D721Med (cell line): ENCODE measurements at places on chromosomes 1 and 21.

DNA sequence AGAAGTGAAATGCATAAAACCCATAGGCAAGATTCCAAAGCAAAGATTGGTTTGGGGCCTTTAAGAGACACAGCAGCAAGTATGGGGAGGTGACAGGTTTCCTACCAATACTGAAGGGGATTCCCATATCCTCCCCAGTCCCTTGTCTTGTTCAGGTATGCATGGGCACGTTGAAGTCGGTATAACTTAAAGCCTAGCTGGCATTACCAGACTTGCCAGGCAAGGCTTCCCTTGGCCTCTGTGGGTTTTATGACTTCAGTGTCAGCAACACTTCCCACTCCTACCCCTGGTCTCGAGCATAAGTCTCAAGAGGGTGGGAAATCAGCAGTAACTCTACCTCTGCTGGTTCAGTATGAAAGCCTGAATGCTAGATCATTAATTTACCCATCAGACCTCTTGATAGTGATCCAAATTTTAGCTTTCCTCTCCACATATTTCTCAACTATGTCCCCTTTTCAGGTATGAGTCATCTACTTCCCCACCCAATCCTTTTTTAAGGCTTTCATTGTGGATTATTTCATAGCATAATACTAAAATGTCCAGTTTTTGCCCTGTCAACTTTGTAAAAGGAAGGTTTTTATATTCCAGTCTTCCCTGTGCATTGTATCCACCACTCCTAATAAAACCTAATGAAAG, 6.8 kb downstream of the CYP4X1 start:
- DNase-seq = no peak

- no peak for DNase-seq
Observed at GRCh38 chr21:43323244-43324005, 103.5 kb downstream of the SIK1 start.

DNA sequence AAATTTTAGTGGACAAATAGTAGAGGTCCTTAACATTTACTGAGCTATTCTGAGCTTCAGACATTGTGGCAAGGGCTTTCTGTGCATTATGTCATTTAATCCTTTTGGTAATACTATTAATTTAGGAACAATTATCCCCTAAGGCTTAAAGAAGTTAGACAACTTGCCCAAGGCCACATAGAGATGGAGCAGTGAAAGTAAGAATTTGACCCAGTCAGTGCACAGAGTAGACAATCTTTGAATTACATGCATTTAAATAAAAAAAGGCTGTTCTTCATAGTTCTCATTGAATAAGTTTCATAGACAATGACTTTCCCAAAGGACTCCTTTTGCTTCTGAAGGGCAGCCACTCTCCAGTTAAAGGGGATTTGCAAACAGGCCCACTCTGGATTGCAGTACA, 142.7 kb downstream of the RUNX1 start:
- no peak for DNase-seq

DNA sequence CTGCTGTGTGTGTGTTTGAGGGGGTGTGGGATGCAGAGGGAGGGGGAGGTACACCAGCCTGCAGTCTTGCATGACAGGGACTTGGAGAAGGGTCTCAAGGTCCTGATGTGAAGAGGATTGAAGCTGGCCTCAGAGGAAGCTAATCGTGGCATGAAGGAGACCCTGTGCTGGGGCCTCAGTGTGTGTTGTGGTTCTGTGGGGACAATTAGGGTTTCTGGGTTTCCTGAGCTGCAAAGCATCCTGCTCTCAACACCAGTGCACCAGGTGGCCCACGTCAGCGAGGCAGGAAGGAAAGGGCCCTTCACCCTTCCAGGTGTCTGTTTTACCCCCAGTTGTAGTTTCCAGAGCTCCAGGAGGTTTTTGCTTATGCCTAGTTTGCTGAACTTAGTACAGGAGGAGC, 52.8 kb downstream of the TENT5C start:
- DNase-seq = no peak

- no peak for DNase-seq
Observed at GRCh38 chr1:89633800-89634625, 1.1 kb downstream of the LRRC8C start.

GRCh38 chr1:193187114-193187513, 701 bp upstream of the B3GALT2 start:
- no peak for DNase-seq
